Activated CD4-positive, alpha-beta T cell treated with anti-CD3 and anti-CD28 coated beads, Interleukin-2, amount 10 ng/mL, durations not matched to agents 24 days and 14 days (primary cell): ENCODE measurements at places on chromosomes 16 and 17.

DNA sequence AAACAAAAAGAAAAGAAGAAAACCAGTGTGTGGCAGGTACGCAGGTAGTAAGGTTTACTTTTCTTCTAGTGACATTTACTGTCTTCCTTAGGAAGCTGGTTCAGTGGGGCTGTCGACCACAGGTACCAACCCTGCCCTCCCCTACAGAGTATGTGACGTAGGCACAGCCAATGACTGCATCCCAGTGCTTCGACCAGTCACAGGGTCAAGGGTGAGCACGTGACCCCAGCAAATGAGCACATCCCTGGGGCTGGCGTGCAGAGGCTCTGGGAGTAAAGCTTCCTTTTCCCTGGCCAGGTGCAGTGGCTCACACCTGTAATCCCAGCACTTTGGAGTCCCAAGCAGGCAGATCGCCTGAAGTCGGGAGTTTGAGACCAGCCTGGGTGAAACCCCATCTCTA lies 38.9 kb upstream of the PLCG2 start:
- DNase-seq: no peak

GRCh38 chr17:47204722-47205418 lies 4.3 kb upstream of the MYL4 start:
- peak; percentile 80 for DNase-seq

DNA sequence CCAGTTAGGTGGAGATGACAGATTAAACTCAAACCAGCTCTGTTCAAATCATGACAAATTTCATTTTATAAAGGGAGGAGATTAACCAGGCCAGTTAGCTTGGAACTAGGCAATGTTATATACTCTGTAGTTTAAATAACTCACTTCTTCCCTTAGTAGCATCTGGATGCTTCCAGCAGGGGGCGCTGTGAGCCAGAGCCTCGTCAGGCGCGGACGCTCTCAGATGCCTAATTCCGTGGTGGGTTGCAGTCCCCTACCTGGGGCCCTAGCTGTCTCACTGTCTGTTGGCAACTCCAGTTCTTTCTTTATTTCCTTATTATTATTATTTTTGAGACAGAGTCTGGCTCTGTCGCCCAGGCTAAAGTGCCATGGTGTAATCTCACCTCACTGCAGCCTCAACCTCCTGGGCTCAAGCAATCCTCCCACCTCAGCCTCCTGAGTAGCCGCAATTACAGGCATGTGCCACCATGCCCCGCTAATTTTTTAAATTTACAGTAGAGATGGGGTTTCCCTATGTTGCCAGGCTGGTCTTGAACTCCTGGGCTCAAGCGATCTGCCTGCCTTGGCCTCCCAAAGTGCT lies 17.3 kb upstream of the WFDC1 start:
- DNase-seq: peak; percentile 92

GRCh38 chr16:2811703-2812471 lies 5.2 kb upstream of the PRSS21 start:
- no peak for DNase-seq

DNA sequence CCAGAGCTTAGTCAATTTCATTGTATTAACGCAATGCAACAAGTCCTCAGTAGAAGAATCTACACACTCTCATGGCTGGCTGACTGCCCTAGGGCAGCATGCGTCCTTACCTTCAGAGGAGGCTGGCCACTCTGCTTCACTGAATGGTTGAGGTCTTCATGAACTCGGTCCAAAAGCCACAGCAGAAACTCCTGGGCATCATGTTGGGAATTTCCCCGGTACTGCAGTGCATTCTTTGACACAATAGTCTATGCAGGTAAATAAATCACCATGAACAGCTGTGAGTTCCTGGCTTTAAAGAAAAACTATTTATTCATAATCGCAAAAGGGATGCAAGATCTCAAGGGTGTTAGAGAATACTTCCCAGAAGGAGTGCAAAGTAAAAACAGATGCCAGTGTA lies 41.3 kb downstream of the USP31 start:
- no peak for DNase-seq

- no peak for DNase-seq
These were observed 149.4 kb upstream of the HS3ST2 start for GRCh38 chr16:22664561-22664997.

DNA sequence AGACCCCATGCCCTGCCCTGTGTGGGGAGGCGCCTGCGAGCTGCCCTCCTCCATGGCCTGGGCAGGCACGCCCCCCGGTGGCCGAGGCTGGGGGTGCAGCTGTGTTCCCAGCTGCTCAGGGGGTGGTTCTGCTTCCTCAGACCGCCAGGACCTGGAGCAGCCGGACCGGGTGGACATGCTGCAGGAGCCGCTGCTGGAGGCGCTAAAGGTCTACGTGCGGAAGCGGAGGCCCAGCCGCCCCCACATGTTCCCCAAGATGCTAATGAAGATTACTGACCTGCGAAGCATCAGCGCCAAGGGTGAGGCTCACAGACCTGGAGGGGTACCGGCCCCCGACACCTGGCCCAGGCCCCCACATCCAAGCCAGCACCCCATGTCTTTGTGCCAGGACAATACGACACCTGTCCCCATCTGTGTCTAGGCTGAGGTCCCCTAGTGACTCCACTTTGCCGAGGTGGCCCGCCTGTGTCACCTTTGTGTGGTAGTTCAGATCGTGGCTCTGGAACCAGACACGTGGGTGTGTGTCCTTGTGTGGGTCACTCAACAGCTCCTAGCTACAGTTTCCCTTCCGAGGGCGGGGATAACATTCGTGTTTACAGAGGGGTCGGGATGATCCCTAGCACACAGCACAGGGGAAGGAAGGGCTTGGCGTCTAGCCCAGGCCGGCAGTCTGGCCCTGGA lies 9.3 kb downstream of the GJD3 start:
- peak; percentile 94 for DNase-seq

- peak; percentile 90 for DNase-seq
These were observed 7.9 kb upstream of the PAM16 start for GRCh38 chr16:4358831-4359561.

DNA sequence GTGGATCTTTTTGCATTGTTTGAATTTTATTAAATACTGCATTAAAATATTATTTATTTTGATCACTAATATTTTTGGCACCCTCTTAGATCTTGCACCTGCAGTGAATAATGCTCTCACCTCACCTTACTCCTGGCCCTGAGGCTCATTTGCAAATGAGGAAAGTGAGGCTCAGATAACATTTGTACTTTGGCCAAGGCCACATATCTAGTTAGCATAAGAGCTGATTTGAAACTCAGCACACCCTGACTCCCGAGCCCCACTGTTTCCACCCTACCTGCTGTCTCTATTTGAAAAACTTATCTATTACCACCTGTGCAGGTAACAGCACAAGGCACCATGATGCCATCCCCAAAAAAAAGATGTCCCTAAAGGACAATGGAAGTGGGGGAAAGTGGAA lies 358.7 kb upstream of the MAF start:
- DNase-seq: no peak
